Esophagus mucosa (tissue), 1 donor: ENCODE measurements at places on chromosomes 1 and 21.

- ATAC-seq, result peak; percentile 18
Measured at GRCh38 chr1:223815865-223816264, 29.9 kb downstream of the TP53BP2 start.

- no peak for ATAC-seq
Measured at GRCh38 chr1:212622906-212623305, 14.3 kb downstream of the ATF3 start.

DNA sequence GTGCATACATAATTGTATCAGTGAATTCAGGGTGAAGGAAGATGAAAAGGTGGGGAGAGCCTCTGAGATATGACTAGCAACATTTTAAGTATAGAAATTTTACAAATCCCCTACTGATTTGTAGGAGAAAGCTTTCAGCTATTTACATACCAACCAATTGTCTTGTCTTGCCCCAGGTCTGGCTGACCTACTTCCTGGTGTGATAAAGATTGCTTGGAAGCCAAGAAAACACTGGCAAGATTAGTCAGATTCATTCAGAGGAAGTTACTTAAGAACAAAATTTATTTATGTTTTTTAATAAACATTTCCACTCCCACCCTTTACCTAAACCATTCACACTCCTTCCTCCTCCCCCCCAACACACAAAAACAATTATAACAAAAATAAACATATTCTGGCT is 17.5 kb downstream of the PTGS2 start:
- ATAC-seq, result no peak

DNA sequence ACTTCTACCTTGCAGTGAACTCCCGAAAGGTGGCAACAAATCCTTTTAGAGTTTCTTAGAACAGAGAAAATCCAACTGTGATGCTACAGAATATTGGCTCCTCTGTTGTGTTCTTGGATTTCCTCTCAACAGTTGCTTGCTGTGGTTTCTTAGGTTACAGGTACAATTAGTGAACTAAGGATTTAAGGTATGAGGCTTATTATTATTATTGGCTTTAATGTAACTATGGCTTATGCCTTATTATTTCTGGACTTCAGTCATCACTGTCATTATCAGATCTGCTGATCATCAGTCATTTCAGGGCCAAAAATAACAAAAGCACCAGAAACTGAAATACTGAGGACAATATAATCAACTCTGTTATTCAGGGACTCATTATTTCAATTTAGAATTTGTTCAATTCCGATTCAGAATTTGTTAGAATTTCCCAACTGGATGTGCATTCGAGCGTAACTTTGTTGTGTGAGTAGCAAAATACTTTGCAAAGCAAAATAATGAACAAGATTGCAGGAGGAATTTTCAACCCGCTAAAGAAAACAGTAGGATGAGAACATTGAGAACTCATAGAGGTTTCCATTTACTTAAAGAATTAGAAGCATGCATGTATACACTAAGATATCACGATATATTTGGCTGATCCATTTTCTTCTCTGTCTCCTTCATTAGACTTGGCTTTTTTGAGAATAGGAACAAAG is 65.5 kb upstream of the AK4 start:
- no peak for ATAC-seq

GRCh38 chr1:230054092-230054749 is 12.8 kb upstream of the GALNT2 start:
- no peak for ATAC-seq

DNA sequence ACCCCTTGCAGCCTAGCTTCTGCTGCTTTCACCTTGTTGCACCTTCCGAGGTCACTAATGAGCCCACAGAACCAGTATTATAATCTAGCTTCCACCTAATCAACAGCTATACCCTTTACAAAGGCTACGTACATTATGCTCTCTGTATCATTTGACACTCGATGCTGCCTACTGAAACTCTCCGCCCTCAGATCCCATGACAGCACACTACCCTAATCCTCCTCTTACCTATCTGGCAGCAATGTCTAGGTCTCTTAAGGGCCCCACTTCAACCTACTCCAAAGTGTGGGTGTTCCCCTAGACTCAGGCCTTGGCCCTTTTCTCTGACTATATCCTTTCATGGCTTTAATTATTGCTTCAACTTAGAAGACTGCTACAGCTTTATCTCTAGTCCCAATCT is 4.8 kb upstream of the MRPS21 start:
- ATAC-seq, result no peak

DNA sequence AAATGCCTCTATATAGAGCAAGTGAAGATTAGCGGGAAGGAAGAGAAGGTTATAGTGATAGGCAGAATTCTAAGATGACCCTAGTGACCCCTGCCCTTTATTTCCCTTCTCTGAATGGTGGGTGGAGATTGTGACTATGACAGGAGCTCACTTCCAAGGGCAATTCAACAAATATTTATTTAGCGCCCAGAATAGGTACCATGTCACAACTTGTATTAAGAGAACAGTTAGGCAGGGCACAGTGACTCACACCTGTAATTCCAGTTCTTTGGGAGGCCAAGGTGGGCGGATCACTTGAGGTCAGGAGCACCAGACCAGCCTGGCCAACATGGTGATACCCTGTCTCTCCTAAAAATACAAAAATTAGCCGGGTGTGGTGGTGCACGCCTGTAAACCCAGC is 236.0 kb upstream of the POGK start:
- peak; percentile 98 for ATAC-seq

DNA sequence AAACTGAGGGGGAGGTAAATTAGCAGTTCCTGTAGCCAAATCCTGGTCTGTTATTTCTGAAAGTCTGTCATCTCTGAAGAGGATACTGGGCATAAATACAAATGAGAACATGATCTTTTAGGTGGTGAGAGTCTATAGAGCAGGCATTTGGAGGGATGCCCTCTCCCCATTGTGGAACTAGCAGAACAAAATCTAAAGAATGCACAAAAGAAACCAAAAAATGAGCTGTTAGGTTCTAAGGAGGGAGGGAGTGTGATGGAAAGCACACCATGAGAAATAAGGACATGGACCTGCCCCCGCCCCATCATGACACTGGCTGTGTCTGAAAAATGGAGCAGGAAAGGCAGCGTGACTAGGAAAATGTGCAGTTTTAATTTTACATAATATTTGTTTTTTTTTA is 262.0 kb downstream of the KIF26B start:
- ATAC-seq, result no peak

DNA sequence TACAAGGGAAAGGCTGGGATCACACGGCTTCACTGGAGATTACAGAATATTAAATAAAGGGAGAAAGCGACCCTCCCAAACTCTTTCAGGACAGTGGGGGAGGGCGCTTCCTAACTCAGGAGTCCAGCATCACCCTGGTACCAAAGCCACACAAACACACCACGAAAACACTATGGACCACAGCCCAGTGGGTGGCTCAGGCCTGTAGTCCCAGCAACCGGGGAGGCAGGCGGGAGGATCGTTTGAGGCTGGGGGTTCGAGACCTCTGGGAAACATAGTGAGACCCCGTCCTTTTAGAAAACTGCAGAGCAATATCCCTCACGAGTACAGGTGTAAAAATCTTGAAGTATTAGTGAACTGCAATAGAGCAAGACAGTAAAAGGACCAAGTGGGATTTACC is 16.0 kb downstream of the TRIM11 start:
- no peak for ATAC-seq

DNA sequence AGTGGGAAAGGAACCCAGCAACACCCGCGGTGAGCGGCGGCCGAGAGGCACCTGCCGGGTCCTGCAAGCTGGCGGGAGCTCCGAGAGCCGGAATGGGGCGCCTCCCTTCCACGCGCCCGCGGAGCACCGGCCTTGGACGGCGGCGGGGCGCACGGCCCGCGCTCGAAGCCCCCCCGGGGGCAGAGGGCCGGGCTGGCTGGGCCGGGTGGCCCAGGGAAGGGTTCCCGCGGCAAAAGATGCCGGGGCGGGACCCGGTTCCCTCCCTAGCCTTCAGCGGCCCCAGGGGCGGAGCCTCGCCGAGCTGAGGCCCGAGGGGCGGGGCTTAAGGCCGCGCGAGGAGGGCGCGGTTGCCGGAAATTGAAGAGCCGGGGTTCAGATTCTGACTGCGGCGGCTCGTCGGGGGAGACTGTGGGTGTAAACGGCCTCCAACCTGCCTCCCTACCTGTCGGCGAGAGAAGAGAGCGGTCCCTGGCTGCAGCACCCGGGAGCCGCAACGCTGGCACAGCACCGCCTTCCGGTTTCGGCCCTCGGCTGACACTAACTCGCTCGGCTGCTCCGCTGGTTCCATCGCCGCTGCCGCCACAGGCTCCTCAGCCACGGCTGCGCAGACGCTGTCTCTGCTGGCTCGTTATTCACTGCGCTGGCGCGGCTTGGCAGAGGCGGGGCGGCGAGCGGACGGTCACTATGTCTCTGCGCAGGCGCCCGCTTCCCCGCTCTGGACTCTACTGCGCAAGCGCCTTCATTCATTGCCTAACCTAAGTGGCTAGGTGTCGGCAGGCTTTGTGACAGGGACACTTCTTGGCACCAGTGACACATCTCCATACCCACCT is at the start of gene RABIF:
TSS of gene RABIF (minus strand) at position 619 of the 830 bp plus-strand sequence. CDS start at position 568, 51 bp downstream.
- ATAC-seq, result peak; percentile 98

DNA sequence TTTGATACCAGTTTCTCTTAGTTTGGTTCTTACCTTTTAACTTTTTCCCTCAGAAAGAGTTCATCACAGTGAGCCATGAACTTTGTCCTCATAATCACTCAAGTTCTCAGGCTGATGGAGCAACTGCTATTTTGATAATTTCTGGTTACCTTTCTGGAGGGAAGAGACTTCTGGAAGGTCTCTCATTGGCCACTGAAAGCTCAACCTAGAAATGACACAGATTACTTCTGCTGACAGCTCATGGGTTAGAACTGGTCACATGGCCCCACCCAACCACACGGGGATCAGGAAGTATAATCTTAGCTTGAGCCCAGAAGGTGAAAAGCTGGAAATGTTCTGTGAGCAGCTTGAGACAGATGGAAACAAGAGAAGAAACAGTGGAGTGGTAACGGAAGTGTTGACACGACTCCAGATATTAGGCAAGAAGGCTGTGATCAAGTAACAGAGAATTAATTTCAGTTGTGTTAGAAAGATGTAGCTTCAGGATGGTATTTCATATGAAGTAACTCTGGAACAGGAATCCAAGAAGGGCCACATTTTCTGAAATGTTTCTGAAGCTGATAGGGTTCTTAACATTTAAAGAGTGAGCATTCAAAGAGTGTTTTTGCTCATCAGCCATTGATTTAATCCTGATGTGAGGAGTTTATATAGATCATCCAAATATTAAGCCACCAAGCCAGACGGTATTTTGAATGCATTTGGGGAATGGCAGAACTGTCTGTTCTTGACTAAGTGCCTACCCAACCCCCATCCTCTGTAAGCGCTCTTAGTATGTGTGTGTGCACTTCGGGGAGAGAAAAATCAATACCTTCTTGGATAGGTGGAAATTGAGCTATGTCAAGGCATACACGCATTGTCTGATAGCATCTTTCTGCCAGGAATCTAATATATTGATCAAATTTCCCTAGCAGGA is 21.9 kb upstream of the XPR1 start:
- ATAC-seq, result peak; percentile 80

GRCh38 chr1:201673915-201674314 is 135.0 kb downstream of the NAV1 start:
- ATAC-seq, result no peak

- peak; percentile 10 for ATAC-seq
Measured at GRCh38 chr21:36079010-36079649, 9.3 kb downstream of the CBR1 start.

DNA sequence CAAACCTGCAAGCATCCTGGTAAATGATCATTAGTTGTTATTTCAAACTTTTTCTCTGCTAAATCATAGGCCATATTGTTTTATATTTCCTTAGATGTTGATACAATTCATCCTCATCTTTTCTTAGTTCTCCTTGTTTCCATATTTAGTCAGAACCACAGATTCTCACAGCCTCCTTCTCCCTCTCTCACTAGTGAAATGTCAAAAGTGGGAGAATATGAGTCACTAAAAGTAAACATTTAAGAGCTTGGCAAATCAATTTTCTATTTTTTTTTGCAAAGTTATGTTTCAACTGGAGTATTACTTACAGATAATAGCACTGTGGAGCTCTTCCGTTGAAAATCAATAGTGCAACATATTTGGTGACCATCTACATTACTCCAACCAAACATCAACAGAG is 308.8 kb downstream of the COL11A1 start:
- ATAC-seq, result no peak

GRCh38 chr1:209777587-209777986 is 6.8 kb downstream of the C1orf74 start:
- no peak for ATAC-seq

DNA sequence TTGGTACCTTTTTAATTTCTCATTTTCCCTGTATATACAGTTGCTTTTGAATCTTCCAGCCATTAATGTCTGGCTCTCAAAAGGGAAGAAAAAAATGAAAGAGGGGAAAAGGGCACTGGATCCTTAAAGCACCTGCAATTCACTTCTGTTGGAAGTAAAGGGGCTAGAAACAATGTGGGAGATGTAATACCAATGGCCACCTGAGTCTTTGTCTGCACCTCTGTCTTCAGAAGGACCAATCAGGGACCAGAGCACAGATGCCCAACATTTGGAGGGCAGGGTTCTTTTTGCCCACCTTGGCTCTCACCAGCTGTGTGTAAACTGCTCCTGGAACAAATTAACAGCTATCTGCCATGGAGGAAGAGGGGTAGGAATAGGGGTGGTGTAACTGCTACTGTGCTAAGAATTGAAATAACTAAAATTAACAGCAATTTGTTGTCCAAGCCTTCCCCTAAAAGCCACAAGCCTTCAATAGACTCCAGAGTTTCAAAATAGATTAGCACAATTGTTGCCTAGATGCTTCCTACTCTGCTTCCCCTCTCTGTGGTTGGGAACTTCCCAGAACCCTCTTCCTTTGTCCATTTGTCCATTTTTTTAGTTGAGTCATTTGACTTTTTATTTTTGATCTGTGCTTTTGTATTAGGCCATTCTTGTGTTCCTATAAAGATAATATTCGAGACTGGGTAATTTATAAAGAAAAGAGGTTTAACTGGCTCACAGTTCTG is 11.5 kb upstream of the LRRC8B start:
- ATAC-seq, result no peak

- no peak for ATAC-seq
Measured at GRCh38 chr1:185971688-185972087, 237.5 kb downstream of the HMCN1 start.

- peak; percentile 68 for ATAC-seq
Measured at GRCh38 chr1:32215629-32216480, 6.3 kb downstream of the TMEM234 start.

DNA sequence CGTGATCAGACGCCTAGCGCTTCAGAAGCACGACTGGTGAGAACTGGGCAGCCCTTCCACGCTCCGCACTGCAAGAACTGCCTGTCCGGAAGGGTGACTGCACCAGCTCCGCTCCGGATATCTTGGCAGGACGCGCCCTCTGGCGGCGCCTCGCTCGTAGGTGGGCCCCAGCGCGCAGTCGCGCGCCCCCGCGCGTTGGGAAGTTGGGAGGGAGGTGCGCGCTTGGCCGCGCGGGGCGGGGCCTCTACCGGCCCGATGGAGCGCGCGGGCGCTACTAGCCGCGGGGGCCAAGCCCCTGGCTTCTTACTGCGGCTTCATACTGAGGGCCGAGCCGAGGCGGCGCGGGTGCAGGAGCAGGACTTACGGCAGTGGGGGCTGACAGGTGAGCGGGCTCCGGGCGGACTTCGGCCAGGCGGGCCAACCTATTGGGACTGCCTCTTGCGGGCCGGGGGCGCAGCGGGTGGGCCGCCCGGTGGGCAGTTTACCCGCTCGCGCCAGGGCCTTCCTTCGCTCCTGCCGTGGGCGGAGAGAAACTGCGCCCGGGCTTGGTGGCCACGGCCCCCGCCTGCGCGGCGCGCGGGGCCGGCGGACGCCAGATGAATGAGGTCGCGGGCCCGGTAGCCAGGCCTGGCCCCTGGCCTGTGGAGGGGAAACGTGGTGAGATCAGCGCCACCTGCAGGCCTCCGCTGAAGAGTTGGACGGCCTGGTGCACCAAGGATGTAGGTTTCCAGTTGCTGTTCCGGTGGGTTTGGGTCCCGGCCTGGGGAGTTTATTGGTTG is at the start of gene CHD1L:
TSS of gene CHD1L (plus strand) at position 236 of the 779 bp plus-strand sequence. CDS start at position 256, 20 bp downstream.
- ATAC-seq, result peak; percentile 98
